ENCODE measurements at places on chromosomes 1 and 21.

GRCh38 chr1:110626889-110627288 is 20.7 kb upstream of the KCNA2 start:
- no peak for DNase-seq

GRCh38 chr21:29462479-29462878 is 163.8 kb downstream of the BACH1 start:
- no peak for DNase-seq

- no peak for DNase-seq
Observed at GRCh38 chr1:44640200-44640853, 34.0 kb downstream of the TMEM53 start.

DNA sequence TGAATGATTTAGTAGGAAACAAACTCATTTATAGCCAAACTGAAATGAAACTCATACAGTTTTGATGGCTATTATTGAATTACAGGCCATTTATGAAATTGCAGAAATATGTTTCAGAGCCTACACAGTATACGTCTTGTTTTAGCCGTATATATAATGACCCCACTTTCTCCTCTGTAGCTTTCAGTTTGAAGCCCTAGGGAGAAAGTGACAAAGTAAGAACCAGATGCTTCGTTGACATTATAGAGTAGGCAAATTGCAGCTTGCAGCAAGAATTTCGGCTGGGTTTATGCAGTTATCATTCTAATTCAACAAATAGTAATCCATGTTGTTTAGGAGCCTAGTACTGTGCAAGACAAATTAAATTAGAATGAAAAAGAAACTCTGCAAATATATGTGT is 836.3 kb upstream of the ADGRL4 start:
- DNase-seq: no peak

GRCh38 chr1:32920833-32921232 is 19.6 kb upstream of the TMEM54 start:
- DNase-seq: no peak

DNA sequence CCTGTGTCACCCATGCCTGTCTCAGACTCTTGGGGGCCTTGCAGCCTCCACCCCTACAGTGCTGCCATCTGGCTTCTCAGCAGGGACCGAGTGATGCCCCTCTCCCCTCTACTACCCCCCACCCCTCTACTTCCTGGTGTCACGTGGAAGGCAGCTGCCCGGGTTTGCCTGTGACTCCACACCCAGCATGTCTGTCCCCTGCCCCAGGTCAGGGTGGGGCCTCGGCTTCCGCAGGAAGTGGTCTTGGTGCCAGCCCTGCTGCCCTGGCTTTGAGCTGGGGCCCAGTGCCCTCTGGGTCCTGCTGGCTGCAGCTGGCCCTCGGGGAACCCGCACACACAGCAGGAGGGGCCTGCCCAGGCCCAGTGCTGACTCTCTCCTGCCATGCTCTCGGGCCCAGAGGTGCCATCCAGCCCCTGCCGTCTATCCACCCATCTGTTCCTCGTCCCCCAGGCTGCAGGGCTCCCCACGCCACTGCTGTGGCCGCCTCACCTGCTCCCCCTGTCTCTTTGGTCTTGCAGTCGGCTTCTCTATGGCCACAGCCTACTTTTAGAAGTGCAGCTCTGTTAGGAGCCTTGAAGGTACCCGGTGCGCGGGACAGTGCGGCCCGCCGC is 24.0 kb downstream of the PLCH2 start:
- DNase-seq: no peak

DNA sequence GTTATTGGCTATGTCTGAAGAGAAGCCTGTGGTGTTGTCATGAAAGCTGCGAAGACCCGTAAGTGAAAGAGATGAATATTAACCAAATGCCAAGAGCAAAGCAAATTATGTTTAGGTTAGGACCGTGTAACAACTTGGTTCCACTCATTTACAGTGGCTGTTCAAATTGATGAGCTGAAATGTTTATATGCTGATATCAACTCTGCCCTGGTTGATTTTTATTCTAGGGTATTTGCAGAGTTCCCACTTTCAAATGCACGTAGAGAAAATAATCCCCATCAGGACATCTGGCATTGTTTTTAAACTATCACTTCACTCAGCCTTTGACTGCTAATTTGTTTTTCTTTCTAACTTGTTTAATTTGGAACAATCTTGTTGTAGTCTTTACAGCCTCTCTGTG is 581.6 kb upstream of the ADAMTS5 start:
- no peak for DNase-seq

DNA sequence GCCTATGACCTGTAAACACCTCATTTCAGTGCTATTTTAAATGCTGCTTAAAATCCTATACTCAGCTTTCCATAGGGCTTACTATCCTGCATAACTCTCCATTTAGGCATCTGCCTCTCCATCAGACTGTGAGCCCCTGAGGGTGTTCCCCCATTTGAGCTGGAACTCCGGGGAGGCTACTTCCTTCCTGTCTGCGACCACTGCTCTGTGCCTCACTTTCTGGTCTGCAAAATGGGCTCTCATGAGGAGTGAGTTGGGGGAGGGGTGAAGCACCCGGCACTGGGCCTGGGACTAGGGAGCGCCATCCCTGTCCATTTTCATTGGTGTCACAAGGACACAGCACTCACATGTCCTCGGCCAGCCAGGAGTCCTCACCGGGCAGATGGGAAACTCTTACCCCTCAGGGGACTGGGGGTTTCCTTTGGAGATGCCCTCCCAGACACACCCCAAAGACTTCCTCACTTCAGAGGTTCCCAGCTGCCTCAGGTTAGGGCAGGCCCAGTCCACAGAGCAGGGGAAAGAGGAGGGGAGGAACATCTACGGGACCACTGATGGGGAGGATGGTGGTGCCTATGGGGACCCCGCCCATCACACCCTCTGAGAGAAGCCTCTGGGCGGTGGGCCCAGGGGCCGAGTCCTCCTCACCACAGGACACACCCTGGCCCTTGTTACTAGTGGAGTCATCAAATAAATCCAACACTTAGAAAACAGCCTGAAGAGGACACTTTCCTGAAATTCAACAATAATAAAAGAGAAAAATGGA is 134.9 kb downstream of the MATN1 start:
- DNase-seq: no peak

- DNase-seq: no peak
Observed at GRCh38 chr1:37965301-37965700, 18.4 kb upstream of the INPP5B start.

All from activated CD4-positive, alpha-beta T cell treated with anti-CD3 and anti-CD28 coated beads, Interleukin-2, amount 50 U/mL, for 24 hours (primary cell).